CD4-positive, alpha-beta memory T cell (primary cell): ENCODE measurements at places on chromosomes 6 and 20. TPM values are rescaled to one million over a fixed set of nuclear protein-coding genes. Genes with fewer than 3 reads are reported as not detected.

OR2B6 gene
- not detected for total RNA-seq

CLVS2 gene
- total RNA-seq: not detected

- peak; percentile 59 for DNase-seq
Measured at GRCh38 chr20:57657535-57658446, 37.6 kb upstream of the ZBP1 start.

GRCh38 chr6:83258517-83258916 is 65.4 kb downstream of the RWDD2A start:
- DNase-seq: no peak
